Activated gamma-delta T cell treated with anti-CD3 and anti-CD28 coated beads, Interleukin-2, amount 50 U/mL, for 16 hours (primary cell): ENCODE measurements at places on chromosomes 2 and 18.

GRCh38 chr2:25229279-25230197 lies 61.2 kb upstream of the POMC start:
- no peak for DNase-seq

DNA sequence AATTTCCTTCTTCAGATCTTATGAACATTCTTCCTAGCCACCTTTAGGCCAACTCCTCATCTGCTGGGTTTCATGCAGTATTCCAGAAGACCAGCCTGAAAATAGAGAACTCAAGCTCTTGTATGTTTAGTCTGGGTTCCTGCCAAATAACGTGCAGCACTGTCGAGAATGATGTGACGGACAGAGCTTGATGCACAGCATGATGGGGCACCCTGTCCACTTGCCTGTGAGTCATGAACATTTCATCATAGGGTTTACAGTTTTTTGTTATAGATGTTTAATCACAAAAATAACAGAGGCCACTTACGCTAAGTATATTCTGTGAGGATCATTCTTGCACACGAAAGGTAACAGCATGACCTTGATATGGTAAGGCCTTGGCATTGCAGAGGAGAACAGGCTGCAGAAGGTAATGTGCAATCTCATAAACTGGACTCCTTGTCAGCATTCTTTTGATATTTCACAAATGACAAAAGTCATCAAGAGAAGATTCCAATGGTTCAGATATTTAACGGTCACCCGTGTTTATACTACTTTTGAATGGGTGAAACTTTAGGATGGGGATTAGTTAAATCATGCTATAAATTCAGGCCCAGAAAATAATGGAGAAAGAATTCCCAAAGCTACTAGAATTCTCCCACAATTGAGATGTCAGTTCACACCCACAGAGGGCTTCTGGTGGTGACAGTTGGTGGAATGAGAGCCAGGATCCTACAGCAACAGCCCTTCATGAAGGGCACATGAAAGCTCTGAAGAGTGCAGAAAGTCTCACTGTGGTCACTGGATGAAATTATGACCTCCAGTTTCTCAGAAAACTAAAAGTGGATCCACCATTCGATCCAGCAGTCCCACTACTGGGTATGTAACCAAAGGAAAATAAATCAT lies 396.1 kb upstream of the RAB12 start:
- no peak for DNase-seq

DNA sequence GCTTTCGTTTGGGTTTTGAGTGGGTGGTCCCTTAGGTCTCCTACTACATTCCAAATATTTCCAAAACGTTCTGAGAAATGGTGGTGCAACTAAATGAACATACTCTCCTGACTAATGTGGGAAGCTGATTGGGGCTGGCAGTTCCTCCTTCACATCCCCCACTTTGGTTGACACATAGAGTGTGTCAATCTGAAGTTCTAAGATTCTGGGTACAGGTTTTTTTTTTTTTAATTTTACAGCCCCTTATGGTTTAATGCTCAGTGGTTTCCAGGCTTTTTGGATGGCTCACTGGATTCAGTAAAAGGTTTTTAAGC lies 58.4 kb upstream of the ITGB6 start:
- DNase-seq, result no peak

DNA sequence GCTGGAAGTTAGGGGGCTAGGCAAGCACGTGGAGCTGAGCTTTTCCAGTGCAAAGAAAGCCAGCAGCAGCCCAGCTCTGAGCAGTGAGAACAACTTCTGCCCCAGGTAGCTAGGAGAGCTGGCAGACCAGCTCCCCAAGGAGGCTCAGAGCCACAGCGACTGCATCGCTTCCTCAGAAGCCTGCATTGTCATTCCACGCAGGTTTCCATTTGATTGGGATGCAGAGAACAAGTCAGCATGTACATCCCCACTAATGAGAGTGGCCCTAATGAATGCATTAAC lies 45.1 kb downstream of the C1QL2 start:
- no peak for DNase-seq

DNA sequence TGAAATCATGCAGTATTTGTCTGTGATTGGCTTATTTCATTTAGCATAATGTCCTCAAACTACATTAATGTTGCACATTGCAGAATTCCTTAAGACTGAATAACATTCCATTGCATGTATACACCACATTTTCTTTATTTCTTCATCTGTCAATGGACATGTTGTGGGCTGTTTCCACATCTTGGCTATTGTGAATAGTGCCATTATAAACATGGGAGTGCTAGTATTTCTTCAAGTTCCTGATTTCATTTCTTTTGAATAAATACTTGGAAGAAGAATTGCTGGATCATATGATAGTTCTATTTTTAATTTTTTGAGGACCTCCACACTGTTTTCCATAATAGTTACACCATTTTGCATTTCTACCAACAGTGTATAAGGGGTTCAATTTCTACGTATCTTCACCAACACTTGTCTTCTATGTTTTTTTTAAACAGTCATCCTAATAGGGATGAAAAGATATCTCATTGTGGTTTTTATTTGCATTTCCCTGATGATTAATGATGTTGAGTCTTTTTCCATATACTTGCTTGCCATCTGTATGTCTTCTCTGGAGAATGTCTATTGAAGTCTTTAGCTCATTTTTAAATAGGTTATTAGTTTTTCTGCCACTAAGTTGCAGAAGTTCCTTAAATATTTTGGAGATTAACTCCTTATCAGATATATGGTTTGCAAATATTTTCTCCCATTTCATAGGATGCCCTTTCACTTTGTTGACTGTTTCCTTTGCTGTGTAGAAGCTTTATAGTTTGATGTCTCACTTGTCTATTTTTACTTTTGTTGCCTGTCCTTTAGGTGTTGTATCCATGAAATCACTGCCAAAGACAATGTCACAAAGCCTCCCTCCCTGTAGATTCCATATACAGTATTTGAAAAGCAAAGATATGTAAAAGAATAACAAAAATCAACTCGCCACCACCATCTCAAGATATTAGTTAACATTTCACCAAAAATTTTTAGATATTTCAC lies 14.6 kb downstream of the FBXO11 start:
- DNase-seq, result no peak

- DNase-seq, result no peak
These were observed 77.9 kb upstream of the ZNF804A start for GRCh38 chr2:184520441-184520840.

- no peak for DNase-seq
These were observed 154.0 kb upstream of the SMIM21 start for GRCh38 chr18:75581336-75582131.

DNA sequence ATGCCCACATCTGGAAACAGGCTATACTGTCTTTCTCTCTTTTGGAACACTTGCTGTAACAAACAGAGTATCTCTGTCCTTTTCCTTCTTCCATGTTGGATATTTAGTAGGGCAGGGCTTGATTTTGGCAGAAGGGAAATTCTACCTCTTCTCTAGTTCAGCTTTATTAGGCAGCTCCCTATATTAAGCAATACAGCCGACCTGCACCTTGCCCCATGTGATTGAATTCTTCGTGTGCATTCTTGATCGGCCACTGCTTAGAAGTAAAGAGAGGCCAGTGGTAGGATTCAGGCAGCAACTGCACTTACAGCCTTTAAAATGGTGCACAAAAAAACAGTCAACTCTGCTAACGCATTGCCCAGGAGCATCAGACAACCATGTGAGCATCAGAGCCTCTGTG lies 31.3 kb upstream of the FIGN start:
- DNase-seq, result no peak

- DNase-seq, result no peak
These were observed 28.8 kb downstream of the COLEC12 start for GRCh38 chr18:471716-472115.

- DNase-seq, result no peak
These were observed 95.6 kb upstream of the NABP1 start for GRCh38 chr2:191582355-191582754.

- no peak for DNase-seq
These were observed 72.9 kb downstream of the PTRHD1 start for GRCh38 chr2:24720310-24720709.
